Mammary epithelial cell (primary cell): ENCODE measurements at places on chromosomes 1 and 21.

DNA sequence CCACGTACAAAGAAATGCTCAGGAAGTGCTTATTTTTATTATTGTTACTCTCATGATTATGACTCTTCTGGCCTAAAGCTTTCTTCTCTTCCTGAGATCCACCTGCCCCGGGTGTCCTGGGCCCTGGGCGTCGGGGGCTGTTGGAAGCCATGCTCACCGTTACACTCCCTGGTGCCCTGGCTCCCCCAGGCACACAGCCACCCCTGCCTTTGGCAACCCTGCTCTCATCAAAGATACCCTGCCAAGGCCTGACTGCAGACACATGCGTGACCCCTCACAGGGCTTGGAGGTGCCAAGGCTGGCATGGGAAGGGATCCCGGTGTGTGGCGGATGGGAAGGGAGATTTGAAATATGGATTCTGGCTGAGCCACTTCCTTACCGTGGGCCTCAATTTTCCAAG is 3.3 kb upstream of the KISS1 start:
- DNase-seq, result no peak

GRCh38 chr1:209063767-209064659 is 519.5 kb upstream of the CAMK1G start:
- no peak for DNase-seq

- no peak for DNase-seq
Observed at GRCh38 chr1:19343617-19344350, 31.7 kb downstream of the SLC66A1 start.

GRCh38 chr1:207628776-207629175 is 16.2 kb upstream of the CR1L start:
- no peak for DNase-seq

GRCh38 chr1:220170836-220171526 is 77.0 kb downstream of the IARS2 start:
- DNase-seq, result no peak

DNA sequence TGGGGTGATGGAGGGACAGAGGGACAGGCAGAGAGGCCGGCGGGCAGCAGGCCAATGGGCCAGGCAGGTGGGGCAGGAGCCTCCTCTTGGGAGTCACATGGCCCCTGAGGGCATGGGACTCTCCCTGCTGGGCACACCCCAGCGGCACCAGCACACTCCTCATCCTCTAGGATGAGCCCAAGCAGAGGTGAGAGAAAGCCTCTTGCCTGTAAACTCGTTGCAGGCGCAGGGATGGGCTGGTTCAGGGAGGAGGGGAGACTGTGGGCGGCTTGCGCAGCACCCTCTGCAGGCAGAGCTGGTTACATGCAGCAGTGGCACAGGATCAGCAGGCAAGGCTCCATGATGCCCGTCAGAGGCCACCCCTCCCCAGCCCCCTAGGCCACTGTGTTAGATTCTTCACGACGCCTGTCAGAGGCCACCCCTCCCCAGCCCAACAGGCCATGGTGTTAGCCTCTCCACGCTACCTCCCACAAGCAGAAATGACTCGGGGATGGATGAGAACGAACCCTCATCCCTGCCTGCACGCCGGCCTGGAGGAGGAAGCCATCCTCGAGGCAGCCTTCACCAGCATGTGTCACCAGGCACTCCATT is 209.7 kb upstream of the VAMP3 start:
- DNase-seq, result no peak
